ENCODE measurements at places on chromosomes 1 and 21.
A peak's percentile ranks its signal among the peaks of the same experiment; 100 is the strongest.

GRCh38 chr1:2294725-2295078 lies 66.6 kb downstream of the SKI start:
- DNase-seq = no peak

GRCh38 chr1:41073971-41074370 lies 52.4 kb upstream of the SLFNL1 start:
- peak; percentile 23 for DNase-seq

- DNase-seq = no peak
Measured at GRCh38 chr21:14452031-14452726, 69.2 kb upstream of the HSPA13 start.

DNA sequence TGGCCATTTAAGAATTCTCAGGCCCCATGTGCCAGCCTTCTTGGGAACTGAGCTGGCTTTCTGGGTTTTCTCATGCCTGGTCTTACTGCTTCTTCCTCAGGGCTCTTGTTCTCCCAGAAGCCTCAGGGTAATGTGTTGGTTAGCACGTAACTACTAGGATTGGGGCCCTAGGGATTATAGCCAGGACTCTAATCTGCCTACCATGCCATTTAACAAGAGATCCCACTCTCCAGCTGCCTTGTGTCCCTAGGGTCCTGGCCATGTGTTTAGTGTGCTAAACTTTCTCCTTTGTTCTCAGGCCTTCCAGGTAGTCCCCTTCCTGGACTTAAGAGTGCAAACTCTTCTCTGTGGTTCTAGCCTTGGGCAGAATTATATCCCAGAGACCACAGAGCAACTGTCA lies 2.2 kb upstream of the SH3BGRL3 start:
- DNase-seq = no peak

GRCh38 chr21:42520628-42521253 lies 7.1 kb downstream of the SLC37A1 start:
- DNase-seq = peak; percentile 24

- DNase-seq = no peak
Measured at GRCh38 chr1:201123866-201124265, 3.1 kb downstream of the ASCL5 start.

DNA sequence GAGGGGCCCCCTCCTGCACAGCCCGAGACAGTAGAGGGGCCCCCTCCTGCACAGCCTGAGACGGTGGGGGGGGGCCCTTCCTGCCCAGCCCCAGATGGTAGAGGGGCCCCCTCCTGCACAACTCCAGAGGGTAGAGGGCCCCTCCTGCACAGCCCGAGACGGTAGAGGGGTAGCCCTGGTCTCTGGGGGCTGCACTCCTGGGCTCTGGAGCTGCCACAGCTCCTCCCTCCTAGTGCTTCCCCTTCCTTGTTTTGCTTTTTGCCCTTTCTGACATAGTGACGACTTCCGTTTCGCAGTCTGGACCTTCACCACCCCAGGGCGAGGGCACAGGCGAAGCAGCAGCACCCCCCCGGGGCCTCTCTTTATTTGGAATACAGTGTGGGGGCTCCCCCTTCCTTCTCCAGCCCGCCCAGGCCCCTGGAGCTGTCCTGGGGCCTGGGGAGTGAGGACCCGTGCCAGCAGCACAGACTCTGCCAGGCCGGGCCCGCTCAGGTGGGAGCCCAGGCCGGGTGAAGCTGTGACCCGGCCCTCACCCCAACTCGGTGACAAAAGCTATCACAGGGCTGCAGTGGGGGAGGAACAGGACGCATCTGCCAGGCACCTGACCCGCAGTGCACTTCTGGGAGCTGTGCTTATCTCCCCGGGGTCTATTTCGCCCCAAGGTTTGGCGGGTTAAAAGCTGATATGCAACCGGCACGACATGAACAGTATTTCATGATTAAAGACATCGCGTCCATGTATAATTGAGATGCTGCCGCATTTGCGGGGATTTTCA lies 1.1 kb upstream of the PRXL2B start:
- peak; percentile 69 for DNase-seq

DNA sequence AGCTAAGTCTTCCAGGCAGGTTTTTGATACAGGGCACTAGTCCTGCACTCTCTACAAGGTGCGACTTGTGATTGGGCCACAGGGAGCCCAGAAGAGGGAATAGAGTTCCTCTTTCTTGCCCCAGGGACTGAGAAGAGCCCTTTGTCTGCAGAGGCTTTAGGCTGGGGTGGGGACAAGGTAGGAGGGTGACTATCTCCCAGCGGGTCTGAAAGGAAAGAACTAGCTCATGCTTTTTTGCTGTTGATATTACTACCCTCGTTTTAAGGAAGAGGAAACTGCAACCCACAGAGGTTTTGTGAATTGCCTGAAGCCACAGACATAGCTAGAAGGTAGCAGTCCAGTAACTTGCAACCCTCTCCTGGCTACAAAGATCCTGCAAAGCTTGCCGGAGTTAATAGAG lies 615.2 kb downstream of the MATN1 start:
- no peak for DNase-seq

DNA sequence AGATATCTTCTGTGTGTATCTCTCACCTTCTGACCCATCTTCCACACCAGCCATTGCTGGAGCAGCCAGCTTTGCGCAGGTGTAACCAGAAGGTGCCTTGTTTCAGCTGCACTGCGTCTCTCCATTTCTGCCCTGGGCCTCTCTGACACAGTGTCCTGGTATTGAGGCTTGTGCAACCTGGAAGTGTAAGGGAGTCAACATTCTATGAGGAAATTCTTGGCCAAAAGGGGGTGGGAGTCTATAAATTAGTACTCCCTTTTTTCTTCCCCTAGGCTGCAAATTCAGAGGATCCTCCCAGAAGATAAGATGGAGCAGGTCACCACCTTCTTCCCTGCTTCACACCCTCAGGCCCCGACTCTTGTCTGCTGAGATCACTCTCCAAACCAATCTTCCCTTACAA lies 109.1 kb downstream of the MRPS6 start:
- no peak for DNase-seq

- DNase-seq = no peak
Measured at GRCh38 chr21:42109473-42109872, 38.4 kb downstream of the UMODL1 start.

- peak; percentile 90 for DNase-seq
Measured at GRCh38 chr1:16187748-16188401, 24.6 kb downstream of the ARHGEF19 start.

GRCh38 chr1:116716391-116716790 lies 37.8 kb upstream of the CD2 start:
- DNase-seq = no peak

- peak; percentile 72 for DNase-seq
Measured at GRCh38 chr1:109895720-109896504, 14.7 kb upstream of the CSF1 start.

- no peak for DNase-seq
Measured at GRCh38 chr1:165876121-165876520, 48.7 kb downstream of the UCK2 start.

DNA sequence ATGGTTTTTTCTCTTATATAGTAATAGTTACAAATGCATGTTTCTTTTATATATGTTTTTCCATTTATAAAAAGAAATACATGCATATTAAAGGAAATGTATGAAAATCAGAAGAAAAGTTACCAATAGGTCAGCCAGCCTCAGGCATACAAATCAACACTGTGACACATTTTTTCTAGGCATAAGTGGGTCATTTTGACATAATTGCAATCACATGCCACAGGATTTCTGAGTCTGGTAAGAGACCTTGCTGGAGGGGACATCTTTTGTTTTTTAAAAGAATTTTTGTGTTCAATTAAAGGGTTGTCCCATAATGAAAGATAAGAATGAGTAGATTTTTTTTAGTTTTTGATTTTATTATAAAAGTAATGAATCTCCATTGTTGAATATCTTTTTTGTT lies 473.1 kb downstream of the PCP4 start:
- DNase-seq = no peak

DNA sequence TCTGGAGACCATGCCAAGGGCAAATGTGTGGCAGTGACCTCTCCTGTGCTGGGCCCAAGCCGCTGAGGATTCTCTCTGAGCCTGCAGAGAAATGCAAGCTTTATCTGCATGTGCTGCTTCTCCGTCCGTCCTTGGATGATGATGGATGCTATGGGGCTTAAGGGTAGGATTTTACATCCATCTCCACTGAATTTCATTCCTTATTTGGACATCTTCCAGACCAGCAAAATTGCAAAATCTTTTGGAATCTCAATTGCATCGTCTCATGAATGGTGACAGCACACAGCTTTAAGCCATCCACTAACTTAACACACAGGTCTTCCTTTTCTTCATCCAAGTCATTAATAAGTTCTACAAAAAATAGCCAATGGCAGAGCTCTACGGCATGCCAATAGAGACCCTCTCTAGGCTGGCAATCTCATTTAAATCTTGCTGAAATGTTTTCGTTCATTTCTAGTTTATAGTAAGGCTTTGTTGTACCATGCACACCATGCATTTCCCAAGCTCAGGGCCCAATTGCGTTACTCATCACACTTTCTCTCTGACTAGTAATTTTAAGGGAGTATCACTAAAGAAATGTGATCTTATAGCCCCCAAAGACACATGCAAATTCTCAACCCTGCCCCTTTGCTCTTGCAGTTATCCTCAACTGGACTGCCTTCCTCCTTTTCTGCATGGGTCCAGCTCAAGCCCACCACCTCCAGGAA lies 11.1 kb downstream of the BATF3 start:
- DNase-seq = no peak

DNA sequence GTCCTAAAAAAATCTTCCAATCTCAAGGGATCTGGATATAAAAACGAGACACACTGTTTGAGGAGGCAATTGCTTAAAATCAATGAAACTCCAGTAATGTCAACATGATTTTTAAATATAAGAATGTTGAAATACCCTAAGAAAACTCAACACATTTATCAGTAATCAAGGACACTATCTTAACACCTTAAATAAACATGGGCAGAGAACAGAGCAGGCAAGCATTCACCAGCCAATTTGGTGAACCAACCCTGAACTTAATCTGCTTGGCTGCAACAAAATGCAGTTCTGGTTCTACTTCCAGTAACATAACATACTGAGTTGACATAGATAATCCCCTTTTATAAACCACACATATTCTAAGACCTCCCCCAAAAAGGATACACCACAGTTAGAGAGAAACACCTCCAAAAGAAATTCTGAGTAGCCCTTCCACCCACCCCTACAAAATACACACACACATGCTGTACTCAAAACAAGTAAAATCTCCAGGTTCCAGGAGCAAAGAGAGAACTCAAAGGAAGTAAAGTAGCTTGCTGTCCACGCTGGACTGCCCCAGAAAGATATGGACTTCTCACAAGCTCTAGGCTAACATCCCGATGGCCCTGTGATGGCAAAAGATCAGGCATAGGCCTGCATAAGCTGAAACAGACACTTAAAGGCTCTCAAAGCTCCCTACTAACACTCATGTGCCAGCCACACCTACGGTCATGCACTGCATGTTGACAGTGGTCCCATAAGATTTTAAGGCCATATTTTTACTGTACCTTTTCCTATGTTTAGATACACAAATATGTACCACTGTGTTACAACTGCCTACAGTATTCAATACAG lies 30.5 kb downstream of the TP53BP2 start:
- no peak for DNase-seq

GRCh38 chr21:31337996-31338907 lies 5.8 kb downstream of the TIAM1 start:
- no peak for DNase-seq

GRCh38 chr1:244969355-244970235 lies 105.3 kb upstream of the HNRNPU start:
- DNase-seq = peak; percentile 84

GRCh38 chr1:4636644-4637380 lies 17.6 kb upstream of the AJAP1 start:
- peak; percentile 29 for DNase-seq

DNA sequence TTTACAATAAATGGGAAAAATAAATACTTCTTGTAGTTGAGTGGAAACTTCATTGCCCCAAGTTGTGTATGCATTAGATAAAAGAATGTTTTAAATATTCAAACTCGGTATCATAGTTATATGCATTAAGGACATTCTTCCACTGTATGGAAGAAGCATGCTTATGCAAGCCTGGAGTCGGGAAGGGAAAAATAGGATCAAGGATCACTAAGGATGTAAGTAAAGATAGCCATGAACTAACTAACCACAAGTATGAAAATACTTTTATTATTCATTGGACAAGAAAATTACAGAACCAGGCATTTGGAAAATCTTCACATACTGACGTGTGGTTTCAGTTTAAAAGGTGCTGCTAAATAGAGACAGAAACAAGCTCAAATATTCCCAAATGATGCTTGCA lies 26.9 kb upstream of the DPYD start:
- DNase-seq = no peak

DNA sequence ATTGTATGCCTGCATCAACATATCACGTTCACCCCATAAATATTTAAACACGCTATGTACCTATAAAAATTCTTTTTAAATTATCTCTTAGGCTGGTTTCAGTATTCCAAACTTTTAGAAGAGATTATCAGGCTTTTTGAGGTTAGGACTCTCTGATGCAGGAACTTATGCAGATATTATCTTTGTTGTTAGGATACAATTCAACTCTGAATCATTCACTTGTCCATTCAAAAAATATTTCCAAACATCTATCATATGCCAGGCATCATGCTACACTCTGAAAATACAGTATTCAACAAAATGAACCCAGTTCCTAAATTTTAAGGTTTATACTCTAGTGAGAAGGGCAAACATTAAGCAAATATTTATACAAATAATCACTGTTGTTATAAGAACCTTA lies 40.5 kb downstream of the ASH1L start:
- no peak for DNase-seq

- DNase-seq = no peak
Measured at GRCh38 chr1:119266386-119266785, 102.2 kb upstream of the HAO2 start.

DNA sequence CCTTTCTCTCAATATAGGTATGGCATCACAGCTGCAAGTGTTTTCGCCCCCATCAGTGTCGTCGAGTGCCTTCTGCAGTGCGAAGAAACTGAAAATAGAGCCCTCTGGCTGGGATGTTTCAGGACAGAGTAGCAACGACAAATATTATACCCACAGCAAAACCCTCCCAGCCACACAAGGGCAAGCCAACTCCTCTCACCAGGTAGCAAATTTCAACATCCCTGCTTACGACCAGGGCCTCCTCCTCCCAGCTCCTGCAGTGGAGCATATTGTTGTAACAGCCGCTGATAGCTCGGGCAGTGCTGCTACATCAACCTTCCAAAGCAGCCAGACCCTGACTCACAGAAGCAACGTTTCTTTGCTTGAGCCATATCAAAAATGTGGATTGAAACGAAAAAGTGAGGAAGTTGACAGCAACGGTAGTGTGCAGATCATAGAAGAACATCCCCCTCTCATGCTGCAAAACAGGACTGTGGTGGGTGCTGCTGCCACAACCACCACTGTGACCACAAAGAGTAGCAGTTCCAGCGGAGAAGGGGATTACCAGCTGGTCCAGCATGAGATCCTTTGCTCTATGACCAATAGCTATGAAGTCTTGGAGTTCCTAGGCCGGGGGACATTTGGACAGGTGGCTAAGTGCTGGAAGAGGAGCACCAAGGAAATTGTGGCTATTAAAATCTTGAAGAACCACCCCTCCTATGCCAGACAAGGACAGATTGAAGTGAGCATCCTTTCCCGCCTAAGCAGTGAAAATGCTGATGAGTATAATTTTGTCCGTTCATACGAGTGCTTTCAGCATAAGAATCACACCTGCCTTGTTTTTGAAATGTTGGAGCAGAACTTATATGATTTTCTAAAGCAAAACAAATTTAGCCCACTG lies 11.5 kb downstream of the HIPK1 start:
- DNase-seq = no peak

GRCh38 chr1:44515416-44515815 lies 110.4 kb downstream of the RNF220 start:
- DNase-seq = peak; percentile 27

All from Daoy (cell line).